ENCODE measurements at places on chromosomes 4 and X. TPM values are rescaled to one million over a fixed set of nuclear protein-coding genes. Genes with fewer than 3 reads are reported as not detected.
A peak's percentile ranks its signal among the peaks of the same experiment; 100 is the strongest.

GRCh38 chr4:73832651-73833237 lies 3.7 kb upstream of the CXCL6 start:
- DNase-seq, result no peak

GRCh38 chrX:74080165-74080564 lies 223.8 kb upstream of the ZCCHC13 start:
- DNase-seq, result no peak

GRCh38 chr4:116346750-116347149 lies 738.6 kb downstream of the TRAM1L1 start:
- DNase-seq, result no peak

DNA sequence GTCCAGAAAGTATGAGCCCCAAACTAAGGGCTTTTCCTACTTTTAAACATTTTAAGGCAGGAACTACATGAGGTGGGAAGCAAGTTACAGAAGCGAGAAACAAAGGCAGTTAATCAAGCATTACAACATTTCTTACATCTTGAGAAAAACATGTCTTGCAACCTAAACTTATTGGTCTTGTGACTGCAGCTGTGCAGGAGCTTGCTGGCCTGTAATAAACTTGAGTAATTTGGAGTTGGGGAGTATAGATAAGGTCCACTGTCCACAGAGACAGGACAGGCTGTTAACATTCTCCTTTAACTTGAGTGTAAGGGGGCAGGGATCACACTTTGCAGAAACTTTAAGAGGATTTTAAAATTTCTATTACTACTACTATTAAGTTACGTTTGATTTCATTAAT lies 2.7 kb upstream of the UGT8 start:
- no peak for DNase-seq

DNA sequence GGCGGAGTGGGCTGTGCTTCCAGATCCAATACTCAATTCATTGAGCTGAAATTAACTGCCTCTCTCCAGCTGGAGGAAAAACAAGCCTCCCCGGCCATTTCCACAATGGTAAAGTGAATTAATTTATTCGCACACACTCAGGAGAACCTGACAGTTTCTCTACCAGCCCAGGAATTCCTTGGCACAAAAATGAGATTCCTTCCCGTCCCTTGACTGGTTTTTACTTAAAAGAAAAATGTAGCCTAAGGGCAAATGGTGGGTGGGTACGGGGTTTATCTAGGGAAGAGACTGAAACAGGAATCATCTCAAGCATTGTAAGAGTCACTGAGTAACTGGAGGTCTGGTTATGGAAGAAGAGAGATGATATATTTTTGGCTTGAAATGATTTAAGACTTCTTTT lies 102.7 kb downstream of the VCX3A start:
- DNase-seq, result peak; percentile 42

Gene ATP1B4
- total RNA-seq, result not detected

Measured in Caki2 (cell line).